Stimulated activated CD4-positive, alpha-beta T cell treated with anti-CD3 and anti-CD28 coated beads, Interleukin-15, amount 100 ng/mL, for 48 hours (primary cell): ENCODE measurements at places on chromosomes 11 and 22.
A peak's percentile ranks its signal among the peaks of the same experiment; 100 is the strongest.

DNA sequence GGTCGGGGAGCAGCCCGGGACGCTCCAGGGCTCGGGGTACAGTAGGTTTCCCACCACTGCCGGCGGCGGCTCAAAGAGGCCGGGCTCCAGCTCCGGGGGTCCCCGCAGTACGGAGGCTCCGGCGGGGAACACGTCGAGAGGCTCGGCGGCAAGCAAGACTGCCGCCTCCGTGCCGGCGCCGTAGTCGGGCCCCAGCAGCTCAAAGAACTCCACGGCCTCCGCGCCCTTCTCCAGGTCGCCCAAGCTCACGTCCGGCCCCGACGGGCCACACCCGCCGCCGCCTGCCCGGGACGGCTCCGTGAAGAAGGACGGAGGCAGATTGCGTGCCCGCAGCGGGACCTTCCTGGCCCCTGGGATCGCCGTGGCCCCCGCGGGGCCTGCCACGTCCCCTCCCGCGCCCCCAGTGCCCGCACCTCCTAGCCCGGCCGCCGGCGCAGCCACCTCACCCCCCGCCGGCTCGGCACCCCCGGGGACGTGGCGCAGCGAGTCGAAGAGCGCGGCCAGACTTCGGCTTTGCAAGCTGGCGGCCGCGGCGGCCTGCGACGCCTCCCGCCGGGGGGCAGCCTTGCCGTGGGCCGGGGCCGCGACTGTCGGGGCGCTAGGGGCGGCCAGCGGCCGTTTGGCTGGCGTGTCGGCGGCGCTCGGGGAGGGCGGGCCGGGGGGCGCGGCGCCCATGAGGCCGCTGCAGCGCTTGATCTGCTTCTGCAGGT is 775 bp downstream of the FAM181B start:
- DNase-seq, result no peak

GRCh38 chr22:41603873-41604332 is 14.3 kb upstream of the PMM1 start:
- peak; percentile 68 for DNase-seq

- DNase-seq, result no peak
Observed at GRCh38 chr11:47860536-47860935, 12.4 kb upstream of the NUP160 start.

GRCh38 chr22:43400449-43400848 is 11.4 kb upstream of the MPPED1 start:
- no peak for DNase-seq

GRCh38 chr22:40176921-40177737 is 596 bp upstream of the TNRC6B start:
- peak; percentile 71 for DNase-seq
